ENCODE measurements at places on chromosomes 7 and 10.

DNA sequence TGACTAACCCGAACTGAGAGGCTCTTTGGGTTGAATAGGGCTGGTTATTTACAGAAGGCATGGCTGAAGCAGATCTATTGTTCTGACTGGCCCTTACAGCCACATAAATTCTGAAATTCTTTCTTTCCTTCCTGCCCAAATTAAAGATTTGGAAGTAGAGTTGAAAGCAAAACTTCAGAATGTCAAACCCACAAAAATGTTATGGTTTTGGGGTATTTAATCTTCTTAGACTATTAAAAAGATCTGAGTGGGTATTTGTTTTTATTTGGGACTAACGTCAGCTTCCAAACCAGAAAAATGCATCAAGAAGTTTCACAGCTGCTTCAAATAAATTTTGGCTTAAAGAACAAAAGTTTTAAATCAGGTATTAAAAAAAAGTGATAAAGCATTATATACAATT is 124.5 kb downstream of the AHR start:
- no peak for DNase-seq

DNA sequence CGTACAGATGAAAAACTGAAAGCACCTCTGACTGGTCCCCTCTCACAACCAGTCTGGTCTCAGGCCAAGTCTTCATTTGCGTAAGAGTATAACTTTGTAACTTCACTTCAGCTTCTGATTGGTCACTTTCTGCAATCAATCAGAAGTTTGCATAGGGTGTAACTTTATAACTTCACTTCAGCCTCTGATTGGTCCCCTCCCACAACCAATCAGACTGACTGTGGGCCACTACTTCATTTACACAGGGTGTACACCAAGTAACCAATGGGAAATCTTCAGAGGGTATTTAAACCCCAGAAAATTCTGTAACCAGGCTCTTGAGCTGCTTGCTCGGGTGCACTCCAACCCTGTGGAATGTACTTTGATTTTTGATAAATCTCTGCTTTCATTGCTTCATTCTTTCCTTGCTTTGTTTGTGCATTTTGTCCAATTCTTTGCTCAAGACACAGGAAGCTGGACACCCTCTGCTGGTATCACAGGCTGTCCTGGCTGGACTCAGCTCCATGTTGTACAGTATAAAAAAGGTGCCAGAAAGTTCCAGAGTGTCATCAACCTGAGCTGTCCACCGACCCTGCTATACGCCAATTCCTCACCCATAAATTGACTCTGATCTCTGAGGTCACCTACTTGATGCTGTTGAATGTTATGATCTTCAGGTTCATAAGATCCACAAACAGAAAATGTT is 74.5 kb downstream of the COBL start:
- DNase-seq, result no peak

DNA sequence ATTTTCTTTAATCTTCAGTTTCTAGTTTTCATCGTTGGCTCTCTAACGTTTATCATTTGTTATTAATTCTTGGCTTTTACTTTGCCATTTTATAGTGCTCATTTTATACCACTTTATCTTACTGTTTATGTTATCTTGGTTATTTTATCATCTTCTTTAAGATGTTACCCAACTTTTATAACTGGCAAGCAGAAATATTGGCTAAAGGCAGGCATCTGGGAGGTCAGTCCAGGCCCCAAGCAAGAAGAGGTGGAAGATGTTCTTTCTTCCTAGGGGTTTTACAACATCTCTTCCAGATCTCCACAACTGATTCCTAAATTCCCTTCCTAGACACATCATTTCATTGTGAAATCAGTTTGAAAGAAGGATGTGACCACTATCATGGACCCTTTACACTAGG is 208.1 kb downstream of the AHR start:
- no peak for DNase-seq

GRCh38 chr7:151484971-151485707 is 34.6 kb downstream of the RHEB start:
- DNase-seq, result no peak

DNA sequence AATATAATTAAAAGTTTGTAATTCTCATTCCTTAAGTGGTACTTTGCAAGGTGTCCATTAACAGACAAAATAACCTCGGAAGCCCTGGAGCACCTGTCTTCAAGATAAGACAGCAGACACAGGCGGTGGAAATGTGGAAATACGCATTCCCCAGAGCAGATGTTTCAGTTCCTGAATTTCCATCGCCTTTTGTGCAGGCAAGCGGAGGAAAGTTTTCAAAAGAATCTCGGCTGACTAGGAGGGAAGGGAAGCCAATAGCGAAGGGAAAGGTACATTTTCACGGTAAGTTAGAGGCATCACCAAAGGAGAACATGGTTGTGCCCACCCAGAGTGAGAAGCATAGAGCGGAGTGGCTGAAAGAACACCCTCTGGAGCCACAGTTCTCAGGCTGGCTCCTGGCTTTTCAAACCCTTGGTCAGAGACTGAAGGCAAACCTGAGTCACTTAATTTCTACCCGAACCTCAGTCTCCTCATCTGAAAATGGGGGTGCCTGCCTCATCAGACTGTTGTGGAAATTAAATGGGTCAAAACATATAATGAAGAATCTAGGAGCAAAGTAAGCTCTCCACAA is 13.6 kb downstream of the CPA1 start:
- DNase-seq, result no peak

DNA sequence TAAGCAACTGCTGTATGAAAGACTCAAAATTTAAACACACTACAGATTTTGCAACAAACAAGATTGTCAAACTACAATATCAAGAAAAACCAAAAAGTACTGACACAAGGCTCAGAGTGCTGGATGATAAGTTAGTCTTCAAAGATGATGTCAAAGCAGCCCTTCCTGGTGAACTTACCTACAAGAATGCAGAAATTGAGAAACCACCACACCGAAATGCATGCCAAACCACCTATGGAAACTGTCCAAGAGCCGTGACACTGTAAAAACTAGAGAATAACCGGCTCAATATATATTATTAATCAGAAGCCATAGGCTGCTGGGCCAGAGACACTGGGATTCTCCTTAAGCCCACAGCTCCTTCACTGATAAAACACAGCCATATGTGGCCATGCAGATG is 25.3 kb downstream of the DENND11 start:
- DNase-seq, result no peak

GRCh38 chr10:13728898-13729535 is 142.3 kb downstream of the PRPF18 start:
- no peak for DNase-seq

DNA sequence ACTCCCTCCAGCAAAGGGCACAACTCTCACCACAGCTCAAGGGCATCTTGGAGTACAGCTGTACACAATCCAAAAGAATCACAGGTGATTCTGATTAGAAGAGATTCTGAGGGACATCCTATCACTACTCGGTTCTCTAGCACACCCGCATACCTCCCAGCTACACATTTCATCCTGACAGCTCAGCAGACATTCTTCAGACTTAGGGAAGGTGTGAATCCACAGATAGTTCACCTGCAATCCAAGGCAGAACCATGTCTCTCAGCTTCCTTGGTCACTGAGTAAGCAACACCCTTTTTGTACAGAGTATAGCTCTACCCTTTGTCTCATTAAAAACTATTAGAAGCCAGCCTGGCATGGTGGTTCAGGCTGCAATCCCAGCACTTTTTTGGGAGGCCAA is 26.8 kb upstream of the FBXW4 start:
- no peak for DNase-seq

DNA sequence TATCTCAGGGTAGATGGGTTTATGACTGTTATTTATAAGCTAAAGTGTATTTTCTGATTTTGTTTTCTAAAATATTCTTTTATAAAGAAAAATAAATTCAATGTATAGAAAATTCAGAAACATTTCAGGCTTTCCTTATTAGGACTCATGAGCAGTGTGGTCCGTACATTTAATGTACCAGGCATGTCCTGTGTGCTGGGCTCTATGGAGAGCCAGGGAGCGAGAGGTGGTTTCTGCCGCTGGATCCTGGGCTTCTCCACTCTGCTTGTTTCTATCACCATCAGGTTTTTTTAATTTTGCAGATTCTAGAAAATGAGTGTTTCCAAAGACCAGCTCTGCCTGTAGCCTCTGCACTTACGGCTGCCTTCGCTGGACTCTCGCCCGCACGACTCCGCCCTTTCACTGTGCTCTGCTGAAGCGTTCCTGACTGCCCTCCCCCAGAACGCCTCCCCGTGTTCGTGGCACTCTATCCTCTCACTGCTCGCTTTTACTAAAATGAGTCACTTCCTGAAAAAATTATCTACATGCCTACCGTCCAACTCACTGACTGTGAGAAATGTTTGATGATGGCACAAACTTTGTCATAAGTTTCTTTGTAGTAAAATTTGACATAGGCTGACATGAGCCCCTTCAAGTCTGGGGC is 188.5 kb downstream of the ZMYND11 start:
- DNase-seq, result peak; percentile 31

DNA sequence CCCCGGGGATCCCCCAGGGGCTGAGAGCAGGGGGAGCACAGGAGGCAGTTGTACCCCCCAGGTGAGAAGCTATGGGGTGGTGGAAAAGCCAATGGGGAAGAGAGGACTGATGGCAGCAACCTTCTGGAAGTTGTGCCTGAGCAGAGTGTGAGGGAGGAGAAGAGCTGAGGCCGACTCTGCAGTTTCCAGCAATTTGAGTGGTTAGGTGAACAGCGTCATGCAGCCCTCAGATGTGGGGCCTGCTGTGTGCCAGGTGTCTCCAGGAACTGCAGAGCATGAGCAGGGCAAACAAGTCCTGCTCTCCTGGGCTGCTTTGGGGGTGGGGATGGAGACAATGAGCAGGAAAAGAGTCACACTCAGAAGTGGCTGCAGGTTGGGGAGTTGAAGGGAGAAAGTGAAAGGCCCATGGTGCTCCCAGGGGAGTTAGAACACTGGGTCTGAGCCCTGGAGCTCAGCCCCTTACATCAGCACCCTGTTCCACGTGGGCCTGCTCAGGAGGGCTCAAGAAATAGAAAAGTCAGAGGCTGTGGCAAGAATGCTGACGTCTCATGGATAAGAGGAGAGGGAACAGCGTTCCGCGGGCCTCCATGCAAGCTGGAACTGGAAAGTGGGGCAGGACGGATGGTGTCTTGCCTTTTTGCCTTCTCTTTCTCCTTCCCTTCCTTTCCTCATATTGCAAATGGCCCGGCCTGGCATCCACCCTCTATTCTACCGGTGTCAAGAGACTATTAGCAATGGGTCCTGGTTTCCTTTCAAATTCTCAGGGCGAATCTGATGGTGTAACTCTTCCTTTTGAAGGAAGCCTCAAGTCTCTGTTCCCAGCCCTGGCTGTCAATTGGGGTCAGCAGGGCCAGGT is 4.0 kb upstream of the AFAP1L2 start:
- DNase-seq, result no peak

GRCh38 chr7:610141-610530 is 90.5 kb upstream of the PDGFA start:
- no peak for DNase-seq

GRCh38 chr10:110336111-110336721 is 31.5 kb upstream of the SMNDC1 start:
- no peak for DNase-seq

- no peak for DNase-seq
Observed at GRCh38 chr10:46526682-46527038, 29.8 kb downstream of the GPRIN2 start.

DNA sequence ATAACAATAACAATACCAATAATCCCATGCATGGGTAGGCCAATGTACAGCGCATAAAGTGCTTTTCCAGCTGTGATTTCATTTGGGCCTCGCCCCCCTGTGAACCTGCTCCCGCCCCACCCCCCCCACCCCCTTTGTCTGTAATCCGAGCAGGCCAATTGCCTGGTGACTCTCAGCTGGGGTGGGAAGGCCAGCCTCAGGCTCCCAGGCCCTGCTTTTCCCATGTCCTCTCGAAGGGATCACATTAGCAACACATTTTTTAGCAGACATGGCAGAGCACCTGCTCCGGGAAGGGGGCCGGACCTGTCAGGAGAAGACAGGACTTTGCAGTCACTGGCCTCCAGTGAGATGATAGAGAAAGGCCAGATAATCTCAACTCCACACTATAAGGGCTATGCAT is 439.3 kb downstream of the RPS24 start:
- no peak for DNase-seq

- no peak for DNase-seq
Observed at GRCh38 chr10:133162178-133162909, 2.3 kb downstream of the KNDC1 start.

DNA sequence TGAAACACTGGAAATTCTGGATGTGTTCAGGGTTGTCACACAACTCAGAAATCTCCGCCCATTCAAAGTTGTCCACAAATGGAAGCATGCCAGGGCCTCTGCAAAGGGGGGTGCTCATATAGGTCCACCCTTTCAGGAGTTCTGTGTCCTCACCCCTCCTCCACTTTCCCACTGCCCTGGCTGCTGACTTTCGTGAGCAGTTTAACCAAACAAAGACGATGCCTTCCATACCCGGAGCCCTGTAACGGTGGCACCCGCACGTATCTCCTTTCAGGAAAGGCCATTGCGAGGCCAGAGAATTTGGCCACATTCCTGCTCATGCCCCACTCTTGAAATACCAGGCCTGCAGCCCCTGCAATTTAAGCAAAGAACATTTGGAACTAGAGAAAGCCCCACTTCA is 1.4 kb downstream of the CPXM2 start:
- no peak for DNase-seq

- DNase-seq, result no peak
Observed at GRCh38 chr7:151857412-151857811, 19.5 kb downstream of the PRKAG2 start.

DNA sequence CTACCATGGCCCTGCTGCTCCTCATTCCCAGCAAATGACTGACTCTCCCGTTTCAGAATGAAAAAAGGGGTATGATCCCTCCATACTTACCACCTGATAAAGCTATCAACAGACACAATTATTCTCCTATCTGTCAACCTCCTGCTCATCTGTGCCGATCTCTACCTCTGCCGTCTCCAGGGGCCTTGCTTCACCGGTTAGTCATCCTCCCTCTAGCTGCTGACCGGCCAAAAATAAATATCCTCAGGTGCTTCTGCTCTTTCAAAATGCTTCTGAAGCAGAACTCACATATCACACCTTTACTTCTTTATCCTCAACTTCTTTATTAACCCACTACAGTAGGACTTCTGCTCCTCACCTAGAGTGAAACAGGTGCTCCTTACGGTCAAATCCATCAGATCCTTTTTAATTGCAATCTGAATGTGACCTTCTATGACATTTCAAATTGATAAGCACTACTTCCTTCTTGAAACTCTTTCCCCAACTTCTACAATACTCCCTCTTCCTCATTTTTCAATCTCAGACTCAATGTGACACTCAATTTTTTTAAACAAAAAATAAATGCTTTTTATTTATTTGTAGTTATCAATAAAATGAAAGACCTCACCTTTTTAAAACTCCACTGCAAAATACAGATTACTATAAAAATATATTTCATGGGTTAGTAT is 63.2 kb downstream of the LMBR1 start:
- no peak for DNase-seq

All from activated CD4-positive, alpha-beta T cell treated with anti-CD3 and anti-CD28 coated beads, Interleukin-2, amount 50 U/mL, for 4 hours (primary cell).